Vagina (tissue), 2 donors: ENCODE measurements at places on chromosomes 4 and X.

DNA sequence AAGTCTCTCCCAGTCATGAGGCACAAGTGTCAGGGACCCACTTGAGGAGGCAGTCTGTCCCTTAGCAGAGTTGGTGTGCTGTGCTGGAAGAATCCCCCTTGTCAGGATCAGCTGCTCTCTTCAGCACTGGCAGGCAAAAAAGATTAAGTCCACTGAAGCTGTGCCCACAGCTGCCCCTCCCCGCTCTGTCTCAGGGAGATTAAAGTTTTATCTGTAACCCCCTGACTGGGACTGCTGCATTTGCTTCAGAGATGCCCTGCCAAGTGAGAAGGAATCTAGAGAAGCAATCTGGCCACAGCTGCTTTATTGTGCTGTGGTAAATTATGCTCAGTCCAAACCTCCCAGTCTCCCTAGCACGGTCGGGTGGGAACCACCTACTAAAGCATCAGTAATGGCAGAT lies 37.4 kb upstream of the HEPH start:
- DNase-seq, result no peak

GRCh38 chrX:39367416-39367815 lies 566.2 kb downstream of the MID1IP1 start:
- DNase-seq, result no peak

GRCh38 chrX:54786967-54787366 lies 11.1 kb downstream of the ITIH6 start:
- no peak for DNase-seq

DNA sequence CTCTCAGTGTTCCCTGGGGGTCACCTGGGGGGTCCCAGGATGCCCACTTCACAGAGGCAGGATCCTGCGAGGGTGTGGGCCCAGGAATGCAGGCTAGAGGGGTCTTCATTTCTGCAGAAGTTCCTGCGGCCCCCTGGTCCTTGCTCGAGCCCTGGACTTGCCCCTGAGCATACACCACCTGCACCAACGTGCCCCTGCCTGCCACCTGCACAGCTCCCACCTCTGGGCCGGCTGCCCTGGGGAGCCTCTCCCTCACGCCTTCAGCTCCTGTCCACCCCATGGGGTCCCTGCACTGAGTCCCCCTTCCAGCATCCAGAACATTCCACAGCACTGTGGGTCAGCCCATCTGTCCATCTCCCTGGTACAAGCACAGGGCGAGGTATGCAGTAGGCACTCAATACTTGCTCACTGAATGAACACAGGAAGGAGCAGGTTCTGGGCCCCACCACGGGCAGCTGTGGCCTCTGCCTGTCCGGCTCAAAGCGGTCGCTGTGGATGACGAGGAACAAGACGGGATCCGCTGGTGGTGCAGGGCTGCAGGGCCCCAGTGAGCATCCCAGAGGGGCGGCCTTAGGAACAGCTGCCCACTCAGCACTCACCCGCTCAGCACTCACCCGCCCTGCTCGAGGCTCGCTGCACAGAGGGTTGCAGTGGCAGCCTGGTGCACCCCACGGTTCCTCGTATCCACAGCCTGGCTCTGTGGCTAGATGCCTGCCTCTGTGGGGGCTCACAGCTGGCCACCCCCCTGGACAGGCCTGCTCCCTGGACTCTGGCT lies 70.5 kb upstream of the MXD4 start:
- DNase-seq, result peak; percentile 67

GRCh38 chr4:142386856-142387255 lies 459.2 kb downstream of the INPP4B start:
- DNase-seq, result no peak
